ENCODE measurements at places on chromosomes 6 and 20.

DNA sequence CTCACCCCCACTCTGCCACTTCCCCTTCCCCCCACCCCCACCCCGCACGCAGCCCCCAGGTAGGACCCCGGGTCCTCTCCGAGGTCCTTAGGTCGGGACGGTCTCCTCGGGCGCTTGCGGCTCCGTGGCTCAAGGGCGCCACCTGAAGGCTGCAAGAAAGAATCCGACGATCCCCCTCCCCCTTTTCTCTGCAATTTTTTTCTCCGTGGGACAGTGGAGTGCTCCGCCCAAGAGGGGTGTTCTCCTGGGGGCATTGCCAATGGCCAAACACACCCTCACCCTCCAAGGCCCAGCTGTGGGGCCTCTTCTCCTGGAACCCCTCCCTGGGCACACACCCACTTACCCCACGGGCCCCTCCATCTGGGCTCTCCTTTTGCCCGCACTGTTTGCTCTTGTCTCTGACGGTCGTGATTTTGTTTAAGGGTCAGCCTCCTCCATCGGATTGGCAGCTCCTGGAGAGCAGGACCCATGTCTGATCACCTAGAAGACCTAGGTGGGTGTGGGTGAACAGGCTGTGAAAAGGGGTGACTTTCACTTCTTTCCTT lies 1.1 kb upstream of the TMEM74B start:
- DNase-seq, result peak; percentile 70

DNA sequence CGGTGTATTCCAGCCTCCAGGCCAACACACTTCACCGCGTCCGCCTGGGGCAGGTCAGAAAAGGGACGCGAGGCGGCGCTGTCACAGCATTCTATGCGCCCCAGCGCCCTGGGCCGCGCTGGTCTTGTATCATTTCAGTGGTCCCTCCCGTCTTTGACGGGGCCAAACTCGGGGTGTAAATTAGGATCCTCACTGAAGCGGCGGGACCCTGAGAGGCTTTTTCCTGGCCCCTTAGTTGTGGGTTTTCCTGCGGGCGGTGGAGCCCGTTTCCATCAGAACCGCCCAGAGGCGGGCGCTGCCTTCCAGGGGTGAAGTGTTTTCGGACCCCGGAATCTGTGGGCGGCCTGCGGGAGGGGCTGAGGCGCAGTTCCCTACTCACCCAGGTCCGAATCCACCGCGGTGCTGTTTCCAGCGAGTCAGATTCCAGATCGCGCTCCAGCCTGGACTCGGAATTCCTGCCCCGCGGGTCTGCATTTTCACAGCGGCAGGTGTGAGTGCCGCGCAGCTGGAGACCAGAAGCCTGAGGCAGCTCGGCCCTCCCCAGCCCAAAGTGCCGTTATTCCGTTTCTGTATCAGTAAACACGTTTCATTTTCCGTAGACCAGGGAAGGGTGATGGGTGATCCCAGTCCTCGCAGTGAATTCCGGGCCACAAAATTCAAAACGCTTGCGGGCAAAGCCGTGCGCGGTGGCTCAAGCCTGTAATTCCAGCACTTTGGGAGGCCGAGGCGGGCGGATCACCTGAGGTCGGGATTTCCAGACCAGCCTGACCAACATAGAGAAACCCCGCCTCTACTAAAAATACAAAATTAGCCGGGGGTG lies 3.9 kb upstream of the MICB start:
- DNase-seq, result peak; percentile 86

GRCh38 chr20:52616629-52617028 lies 355.5 kb upstream of the TSHZ2 start:
- DNase-seq, result no peak

DNA sequence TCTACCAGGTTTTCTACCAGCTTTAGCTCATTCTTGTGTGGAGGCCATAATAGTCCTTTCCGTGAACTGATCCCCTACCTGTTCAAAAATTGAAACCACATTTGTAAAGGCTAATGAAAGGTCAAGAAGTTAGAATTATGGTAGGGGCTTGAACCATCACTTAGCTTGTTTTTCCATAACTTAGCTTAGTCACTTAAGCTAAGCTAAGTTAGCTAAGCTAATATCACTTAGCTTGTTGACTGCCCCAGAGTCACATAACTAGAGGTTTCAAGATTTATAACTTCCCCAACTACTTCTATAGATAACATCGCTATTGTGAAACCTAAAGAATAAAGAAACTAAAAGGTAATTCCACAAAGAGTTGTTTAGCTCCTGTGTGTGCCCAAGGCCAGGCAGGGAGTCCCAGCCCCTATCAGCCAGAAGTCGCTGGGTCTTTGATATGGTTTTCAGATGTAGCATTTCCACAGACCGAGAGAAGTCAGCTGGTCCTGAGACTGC lies 131.8 kb downstream of the VEGFA start:
- DNase-seq, result no peak

DNA sequence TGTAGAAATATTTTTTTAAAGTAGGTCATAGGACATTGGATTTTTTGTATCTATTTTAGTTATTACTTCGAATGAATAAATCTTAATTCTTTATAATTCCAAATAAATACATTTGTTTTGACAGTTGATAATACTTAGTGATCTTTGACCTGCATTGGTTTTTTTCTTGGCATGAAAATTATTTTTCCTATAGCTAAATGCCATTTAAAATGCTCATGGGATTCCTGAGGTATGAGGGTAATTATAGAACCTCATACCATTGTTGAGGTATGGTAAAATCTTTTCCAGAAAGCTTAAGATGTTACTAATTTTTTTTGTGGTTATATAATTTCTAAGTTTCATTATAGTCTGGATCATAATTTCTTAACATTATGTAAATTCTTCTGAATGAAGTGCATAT lies 8.3 kb downstream of the PM20D2 start:
- DNase-seq, result no peak

- no peak for DNase-seq
These were observed 253.0 kb upstream of the TBX18 start for GRCh38 chr6:85017352-85017751.

DNA sequence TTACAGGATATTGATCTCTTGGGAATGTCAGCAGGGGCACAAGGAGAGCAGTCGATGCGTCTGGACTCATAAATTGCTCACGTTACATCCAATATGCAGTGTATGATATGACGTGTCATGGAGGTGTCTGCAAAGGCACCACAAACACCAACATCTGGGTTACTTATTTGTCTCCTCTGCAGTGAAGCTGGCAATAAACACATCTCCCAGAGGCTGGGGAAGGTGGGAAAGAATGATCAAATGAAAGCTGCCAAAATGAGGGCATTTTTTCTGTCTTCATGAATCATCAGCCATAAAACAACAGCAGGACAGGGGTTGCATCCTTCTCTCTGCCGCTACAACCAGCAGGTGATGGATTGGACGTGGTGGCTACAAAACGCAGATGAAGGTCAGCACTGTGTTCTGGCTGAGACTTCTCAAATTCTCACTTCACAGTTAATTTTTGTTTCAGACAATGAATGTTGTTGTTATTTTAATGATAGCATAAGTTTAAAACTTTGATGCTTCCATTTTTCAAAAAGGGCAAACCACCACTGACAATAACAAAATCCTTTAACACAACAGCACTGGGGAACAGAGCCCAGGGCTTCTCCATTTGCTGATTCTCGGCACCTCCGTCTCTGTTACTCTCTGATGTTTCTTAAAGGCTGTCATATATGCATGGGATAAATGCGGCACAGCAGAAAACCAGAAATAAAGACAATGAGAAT lies 47.5 kb downstream of the ERMARD start:
- DNase-seq, result no peak

- DNase-seq, result no peak
These were observed 334.8 kb upstream of the SULF2 start for GRCh38 chr20:48120120-48120519.

GRCh38 chr20:50501972-50502745 lies 8.0 kb upstream of the PTPN1 start:
- DNase-seq, result no peak

DNA sequence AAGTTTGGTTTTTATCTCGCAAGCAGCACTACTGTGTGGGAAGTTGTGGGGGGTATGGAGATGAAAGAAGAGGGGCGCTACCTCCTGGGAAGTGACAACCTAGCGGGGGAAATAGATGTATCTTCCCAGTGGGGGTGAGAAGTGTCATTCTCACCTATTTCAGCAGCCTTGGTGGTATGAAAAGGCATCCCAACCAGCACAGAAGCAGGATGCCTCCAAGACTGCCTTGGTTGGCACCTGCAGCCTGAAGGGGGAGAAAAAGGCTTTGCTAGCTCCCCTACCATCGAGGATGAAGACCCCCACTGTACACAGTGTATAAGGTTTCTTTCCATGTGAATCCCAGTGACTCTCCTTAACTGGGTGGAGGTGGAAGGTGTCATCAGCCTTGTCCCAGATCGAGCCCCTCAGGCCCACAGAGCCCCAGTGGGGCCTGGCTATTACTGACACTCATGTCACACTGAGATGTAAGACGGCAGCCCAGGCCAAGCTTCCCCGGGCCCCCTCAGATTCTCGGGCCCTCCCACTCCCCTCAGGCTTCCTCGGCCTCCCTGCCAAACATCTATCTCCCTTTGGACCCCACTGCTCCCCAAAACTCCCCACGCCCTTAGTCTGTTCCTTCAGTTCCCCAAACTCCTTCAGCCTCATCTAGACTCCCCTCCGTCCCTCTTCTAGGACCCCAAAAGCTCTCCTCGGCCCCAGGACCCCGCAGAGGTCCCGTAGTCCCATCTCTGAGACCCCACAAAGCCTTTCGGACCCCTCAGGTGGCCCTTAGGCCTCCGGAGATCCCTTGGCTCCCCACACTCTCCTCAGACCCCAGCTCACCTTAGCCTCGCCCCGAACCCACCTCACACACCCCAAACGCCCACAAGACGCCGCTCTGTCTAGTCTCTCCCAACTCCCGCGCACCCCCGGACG lies 688 bp downstream of the COMMD7 start:
- DNase-seq, result peak; percentile 35

DNA sequence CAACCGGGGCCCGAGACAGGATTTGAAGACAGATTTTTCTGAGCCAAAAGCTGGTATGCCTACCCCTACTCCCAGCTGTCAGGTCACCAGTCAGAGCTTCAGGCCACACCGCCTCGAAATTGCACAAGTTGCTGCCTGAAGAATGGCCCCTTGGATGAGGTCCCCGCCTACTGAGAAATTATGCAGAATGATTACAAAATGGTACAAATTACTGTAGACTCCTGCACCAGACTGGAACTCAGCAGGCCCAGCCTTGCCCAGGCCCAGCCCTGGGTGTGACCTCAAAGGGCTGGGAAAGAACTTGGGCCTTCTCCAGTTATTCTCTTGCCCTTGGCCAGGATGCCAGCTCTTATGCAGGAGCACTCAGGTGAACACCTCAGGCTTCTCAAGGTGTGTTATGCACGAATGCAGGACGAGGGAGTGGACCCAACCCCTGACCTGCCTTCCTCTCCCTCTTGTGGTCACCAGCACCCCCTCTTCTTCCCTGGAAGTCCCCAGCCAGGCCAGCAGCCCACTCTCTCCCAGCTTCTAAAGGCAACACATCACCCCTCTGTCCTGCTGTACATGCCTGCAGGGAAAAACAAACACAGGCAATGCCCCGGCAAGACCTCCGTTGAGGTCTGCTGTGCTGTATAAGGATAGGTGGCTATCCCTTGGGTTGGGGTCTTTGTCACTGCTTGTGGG lies 88.7 kb upstream of the NAA20 start:
- DNase-seq, result no peak

DNA sequence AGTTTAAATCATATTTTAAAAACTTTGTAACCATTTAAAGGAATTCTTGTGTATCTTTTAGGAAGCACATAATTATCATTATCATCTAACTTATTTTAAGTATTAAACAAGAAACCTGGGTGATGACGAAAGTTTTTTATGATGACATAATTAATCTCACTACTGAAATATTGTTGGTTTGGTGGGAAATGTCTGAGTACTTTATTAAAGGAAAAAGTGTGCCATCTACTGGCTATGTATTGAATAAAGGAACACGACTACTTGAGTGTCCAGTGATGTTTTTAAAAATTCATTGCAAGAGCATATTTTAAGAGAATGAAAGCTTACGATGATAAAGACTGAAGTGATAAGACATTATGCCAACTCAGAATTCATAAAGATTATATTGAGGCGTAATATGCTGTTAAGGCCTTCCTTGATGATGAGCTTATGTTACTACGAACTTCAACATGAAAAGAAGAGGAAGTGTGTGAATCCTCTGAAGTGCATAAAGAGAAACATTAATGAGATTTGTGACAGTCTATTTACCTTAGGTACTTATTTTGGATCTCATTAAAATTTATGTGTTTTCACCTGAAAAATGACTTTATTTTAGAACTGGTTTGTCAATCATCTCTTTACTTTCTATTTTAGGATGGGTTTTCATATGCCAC lies 12.0 kb upstream of the TRMT11 start:
- DNase-seq, result peak; percentile 77

DNA sequence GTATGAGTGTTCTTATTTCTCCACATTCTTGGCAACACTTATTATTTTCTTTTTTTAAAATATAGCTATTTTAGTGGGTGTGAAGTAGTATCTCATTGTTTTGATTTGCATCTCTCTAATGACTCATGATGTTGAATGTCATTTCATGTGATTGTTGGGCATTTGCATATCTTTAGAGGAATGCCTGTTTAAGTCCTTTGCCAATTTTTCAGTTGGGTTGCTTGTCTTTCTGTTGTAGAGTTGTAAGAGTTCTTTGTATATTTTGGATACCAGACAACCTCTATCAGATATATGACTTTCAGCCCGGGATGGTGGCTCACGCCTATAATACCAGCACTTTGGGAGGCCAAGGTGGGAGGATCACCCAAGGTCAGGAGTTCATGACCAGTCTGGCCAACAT lies 5.1 kb upstream of the POPDC3 start:
- DNase-seq, result no peak

DNA sequence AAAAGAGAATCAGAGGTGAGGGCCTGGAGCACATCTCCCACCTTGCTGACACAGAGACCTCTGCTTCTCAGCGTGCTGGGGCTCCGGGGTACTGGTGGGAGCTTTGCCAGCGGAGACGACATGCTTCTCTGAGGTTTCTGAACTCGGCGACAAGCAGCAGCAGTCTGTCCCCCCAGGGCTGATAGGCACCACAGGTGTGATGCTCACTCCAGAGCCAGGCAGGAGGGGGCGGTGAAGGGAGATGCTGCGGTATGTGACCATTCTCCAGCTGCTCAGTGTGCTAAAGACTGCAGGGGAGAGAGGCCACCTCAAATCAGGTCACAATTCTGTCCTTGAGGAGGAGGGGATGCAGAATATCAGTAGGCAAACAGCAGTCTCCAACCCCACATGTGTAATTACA lies 219.9 kb downstream of the ALDH8A1 start:
- no peak for DNase-seq

DNA sequence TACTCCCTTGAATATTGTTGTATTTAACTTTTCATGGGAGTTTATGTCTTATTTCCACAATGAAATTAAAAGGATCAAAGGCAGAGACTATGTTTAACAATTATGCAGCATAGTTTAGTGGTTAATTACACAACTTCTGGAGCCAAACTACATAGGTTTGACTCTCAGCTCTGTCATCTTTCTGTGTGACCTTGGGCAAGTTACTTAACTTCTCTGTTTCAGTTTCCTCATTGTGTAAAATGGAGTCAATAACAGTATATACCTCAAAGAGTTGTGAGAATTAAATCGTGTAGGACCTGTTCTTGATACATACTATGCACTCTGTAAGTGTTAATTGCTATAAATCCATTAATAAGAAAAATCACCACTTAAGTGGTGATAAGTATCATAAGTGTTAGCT lies 48.3 kb downstream of the BTBD9 start:
- no peak for DNase-seq

Measured in eye (tissue), 1 donor.